ENCODE measurements at places on chromosomes 2 and 18.

- DNase-seq = no peak
These were observed 185.1 kb upstream of the HAAO start for GRCh38 chr2:42977270-42978174.

DNA sequence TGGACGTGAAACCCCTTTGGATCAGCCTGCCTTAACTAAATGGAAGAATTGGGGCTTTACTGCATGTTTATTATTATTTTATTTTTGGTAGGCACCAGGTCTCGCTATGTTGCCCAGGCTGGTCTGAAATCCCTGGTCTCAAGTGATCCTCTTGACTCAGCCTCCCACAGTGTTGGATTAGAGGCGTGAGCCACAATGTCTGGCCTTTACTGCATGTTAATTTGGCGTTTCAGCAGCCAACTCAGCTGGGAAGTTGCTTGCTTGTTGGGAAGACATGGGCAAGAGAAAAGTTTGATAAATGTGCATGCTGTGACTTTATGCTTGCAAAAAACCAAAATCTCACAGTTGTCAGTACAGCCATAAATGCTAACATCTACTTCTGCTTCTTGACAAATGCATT lies 105.1 kb downstream of the FMNL2 start:
- no peak for DNase-seq

- no peak for DNase-seq
These were observed 179.9 kb upstream of the MSH6 start for GRCh38 chr2:47602996-47603395.

- DNase-seq = no peak
These were observed 444.8 kb downstream of the EIPR1 start for GRCh38 chr2:2932692-2933305.

DNA sequence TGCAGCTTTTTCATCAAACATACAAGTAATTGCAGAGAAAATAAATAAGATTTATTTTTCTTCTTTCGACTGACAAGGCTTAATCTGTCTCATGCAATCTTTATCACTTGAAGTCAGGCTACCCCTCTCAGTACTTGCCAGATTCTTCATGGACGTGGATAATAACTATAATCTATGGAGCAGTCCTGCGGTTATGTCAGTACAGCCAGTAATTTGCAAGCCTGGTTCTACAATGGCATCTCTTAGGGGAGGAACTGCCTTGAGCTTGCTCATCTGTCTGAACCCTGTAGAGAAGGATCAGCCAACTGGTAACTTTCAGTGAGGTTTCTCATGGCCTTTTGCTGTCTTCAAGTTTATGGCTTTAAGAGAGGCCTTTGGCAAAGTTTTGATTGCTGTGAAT lies 35.5 kb upstream of the LRRTM1 start:
- no peak for DNase-seq

- no peak for DNase-seq
These were observed 26.9 kb downstream of the KLHL29 start for GRCh38 chr2:23411752-23412431.

- no peak for DNase-seq
These were observed 83.7 kb downstream of the EIF2AK3 start for GRCh38 chr2:88543541-88544057.

DNA sequence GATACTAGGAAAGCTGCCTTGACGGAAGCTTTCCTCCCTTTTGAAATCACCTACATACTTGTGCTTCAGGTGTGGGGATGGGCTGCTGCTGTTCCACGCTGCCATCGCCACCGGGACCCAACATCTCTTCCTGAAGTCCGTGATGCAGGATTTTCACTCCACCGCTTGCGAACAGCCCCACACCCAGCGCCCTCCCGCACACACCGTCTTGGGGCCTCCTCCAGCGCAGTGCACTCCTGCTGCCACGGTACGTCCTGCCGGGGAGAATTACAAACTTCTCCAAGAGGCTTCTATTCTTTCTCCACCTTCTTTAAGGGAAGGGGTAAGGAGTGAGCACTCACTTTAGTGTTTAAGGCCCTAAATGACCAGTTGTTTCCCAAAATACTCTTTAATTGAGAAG lies 58.2 kb downstream of the HRH4 start:
- DNase-seq = no peak

GRCh38 chr2:27844821-27845255 lies 45.3 kb downstream of the RBKS start:
- DNase-seq = no peak

DNA sequence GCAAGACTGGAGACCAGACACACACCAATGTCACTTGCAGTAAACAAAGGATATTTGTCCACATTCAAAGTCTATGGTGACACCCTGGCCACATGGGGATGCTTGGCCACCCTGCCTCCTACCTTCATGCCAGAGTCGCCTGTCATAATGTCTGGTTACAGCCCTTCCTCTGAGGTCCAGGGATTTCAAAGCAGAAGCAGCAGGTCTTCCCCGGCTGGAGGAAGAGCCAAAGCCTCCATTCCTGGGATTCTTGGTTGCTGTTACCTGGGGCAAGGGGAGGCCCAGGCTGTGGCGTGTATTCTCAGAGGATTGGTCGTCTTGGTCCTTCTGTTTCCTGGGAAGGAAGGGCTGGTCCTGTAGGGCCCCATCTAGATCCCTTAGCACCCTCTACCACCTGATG lies 2.3 kb upstream of the ALPP start:
- DNase-seq = no peak

DNA sequence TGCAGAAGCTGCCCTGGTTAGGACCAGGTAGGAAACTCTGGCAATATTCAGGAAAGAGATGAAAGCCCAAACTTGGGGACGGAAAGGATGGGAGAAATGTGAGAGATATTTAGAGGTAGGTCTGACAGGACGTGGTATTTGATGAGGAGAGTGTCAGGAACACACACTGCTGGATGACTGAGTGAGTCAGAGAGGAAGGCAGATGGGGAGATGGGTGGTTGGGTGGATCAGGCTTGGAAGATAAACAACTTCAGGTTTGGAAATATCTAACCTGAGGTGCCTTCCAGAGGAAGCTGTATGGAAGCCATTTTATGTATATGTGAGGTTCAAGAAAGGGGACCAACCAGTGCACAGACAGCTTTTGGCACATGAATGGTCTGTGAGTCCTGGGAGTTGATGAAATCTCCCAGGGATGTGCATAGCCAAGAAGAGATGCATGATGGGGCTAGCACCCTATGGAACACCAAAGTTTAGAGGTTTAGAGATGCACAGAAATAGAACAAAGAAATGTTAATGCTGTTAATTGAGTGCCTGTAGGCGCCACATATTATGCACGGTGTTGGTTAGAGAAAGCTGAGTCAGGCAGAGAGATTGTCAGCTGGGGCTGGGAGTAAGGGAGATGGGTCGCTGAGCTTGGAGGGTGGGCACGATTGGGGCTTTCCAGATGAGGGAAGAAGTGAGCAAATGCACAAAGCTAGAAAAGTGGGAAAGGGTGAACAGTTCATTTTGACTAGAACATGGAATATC lies 101.0 kb downstream of the VIT start:
- DNase-seq = no peak

- DNase-seq = no peak
These were observed 63.9 kb upstream of the PLA2R1 start for GRCh38 chr2:160126315-160126714.

DNA sequence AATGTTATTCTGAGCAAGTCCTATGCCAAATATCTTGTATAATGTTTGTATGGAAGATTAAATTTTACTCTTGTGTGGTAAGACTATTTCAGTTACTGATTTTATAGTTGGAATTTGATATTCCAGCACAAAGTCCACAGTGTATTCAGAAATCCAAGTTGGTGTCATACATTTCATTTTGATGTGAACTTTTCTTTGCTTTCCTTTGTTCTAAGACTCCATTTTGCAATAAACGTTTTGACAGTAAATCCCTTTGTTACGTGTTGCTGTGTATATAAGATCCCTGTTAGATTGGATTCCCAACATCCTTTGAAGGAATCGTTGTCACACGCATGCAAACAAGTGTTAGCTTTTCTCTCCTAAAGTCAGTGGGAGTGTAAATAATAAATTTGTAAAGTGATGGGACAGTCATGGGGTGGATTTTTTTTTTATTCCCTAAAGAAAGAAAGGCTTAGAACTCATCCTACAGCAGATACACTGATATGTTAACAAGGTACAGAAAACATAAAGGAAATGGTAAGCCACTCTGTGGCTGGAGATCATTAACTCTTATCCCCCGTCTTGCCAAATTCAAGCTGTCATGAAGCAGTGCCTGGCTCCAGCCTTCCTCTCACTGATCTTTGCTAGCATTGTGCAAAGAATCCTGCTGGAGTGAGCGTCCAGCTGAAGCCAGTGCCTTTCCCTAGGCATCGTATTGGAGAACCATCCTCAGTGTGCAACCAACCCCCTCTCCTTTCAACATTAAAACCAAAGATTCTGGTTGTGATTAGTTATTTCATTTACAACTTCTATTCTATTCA lies 127.6 kb upstream of the CDCA7 start:
- no peak for DNase-seq

- DNase-seq = no peak
These were observed 8.8 kb downstream of the COPS9 start for GRCh38 chr2:240127191-240127750.

Measured in CD4-positive, alpha-beta T cell treated with Interleukin-2 at 100 ng/mL for 4 hours (primary cell).